NCI-H460 (cell line): ENCODE measurements at places on chromosomes 11 and 22. TPM values are rescaled to one million over a fixed set of nuclear protein-coding genes. Genes with fewer than 3 reads are reported as not detected.

- no peak for DNase-seq
These were observed 45.3 kb downstream of the CADM1 start for GRCh38 chr11:115458877-115459276.

- no peak for DNase-seq
These were observed 16.0 kb downstream of the PANX1 start for GRCh38 chr11:94144664-94145063.

DNA sequence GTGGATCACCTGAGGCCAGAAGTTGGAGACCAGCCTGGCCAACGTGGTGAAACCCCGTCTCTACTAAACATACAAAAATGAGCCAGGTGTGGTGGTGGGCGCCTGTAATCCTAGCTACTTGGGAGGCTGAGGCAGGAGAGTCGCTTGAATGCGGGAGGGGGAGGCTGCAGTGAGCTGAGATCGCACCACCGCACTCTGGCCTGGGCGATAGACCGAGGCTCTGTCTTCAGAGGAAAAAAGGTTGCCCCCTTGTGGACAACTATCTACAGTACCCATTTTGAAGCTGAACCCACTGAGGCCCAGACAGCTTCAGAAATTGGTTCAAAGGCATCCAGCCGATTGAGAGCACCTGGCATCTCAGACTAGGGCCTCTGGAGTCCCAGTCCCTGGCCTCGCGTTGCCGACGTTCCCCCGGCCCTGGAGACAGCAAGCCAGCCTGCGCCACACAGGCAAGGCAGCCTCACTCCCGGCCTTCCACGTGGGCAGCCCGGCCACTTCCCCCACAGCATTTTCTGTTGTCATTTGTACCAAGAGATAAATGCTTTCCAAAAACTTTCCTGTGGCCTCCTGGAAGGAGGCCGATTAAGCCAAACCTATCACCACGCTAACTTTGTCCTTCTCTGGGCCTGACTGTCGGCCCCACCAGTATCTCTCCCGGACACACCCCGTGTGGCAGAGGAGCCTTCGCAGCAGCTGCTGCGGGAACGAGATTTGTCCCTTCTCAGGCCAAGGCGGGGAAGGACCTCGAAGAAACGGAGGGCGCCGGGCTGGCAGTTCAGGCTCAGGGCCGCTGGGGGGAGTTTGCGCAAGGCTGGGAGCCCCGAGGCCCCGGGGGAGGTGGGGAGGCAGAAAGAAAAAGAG, 82.8 kb downstream of the FLI1 start:
- DNase-seq: no peak

The MS4A12 gene
- total RNA-seq: not detected in 2 replicates

The TPBGL gene
- not detected in 2 replicates for total RNA-seq

The C22orf31 gene
- not detected in 2 replicates for total RNA-seq
